Fibroblast of skin of abdomen (primary cell): ENCODE measurements at places on chromosomes 5 and 9.

- peak; percentile 49 for DNase-seq
Measured at GRCh38 chr5:52961274-52961681, 27.9 kb upstream of the ITGA2 start.

DNA sequence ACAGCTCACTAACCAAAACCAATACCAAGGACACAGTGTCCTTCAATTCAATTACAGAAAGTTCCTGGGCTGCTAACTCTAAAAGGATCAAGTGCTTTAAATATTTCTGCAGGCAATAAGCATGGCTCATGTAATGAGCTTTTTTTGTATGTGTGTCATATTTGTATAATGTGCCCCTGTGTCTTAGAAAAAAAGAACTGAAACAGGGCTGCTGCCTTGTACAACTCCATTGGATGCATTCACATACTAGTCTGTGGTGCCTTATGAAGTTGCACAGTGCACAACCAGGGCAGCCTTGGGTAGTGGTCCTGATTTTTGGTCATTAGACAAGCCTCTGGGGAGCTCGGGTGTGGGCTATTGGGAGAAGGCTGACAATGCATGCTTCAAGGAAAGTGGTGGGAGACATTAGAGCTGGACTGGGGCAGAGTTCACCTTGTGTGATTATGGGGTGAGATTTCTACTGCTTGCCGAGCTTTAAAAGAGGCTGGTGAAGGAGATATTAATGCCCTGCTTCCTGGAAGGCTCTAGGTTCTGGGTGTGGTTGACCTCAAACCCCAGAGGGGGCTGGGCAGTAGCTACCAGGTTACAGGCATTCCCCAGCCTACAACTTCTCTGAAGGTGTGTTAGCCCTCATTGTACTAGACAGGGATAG lies 3.6 kb upstream of the CPEB4 start:
- DNase-seq: no peak

GRCh38 chr5:86565197-86565789 lies 52.4 kb upstream of the COX7C start:
- no peak for DNase-seq

- no peak for DNase-seq
Measured at GRCh38 chr5:31720811-31721345, 81.9 kb downstream of the PDZD2 start.
